CMK (cell line): ENCODE measurements at places on chromosomes 7 and 10.

- DNase-seq, result no peak
Observed at GRCh38 chr10:78992333-78992732, 76.4 kb upstream of the ZMIZ1 start.

DNA sequence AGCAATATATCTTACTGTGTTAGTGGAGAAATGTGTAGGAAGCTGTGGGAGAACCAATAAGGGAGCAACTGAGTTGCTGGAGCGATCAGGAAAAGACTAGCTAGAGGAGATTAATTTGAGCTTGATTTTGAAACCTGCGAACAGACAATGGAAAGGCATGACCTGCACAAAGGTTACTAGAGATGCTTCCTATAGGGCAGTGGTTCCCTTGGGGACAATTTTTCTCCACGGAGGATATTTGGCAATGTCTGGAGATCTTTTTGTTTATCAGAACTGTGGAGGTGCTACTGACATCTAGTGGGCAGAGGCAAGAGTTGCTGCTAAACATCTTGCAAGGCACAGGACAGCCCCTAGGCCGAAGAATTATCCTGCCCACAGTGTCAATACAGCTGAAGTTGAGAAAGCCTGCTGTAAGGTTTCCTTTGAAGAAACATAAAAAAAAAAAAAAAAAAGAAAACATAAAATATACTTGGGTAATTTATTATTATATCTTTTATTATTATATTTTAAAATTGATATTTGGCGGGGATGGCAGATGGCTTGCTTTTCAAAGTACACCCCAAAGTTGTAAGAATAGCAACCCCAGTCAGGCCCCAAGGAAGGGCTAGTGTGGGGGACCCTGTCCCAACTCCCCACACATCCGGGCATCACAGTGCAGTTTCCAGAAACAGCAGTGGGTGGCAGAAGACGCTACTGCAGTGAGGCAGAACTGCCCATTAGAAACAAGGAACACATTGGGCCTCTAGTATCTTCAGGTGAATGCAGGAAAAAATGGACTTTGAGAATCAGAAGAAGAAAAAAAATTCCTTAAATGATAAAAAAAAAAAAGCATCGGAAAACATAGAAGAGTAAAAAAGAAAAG is 481.6 kb downstream of the SH2D4B start:
- DNase-seq, result peak; percentile 26

GRCh38 chr7:65971021-65971420 is 11.0 kb downstream of the GUSB start:
- no peak for DNase-seq

- DNase-seq, result no peak
Observed at GRCh38 chr7:38992203-38992602, 14.5 kb downstream of the POU6F2 start.

- peak; percentile 61 for DNase-seq
Observed at GRCh38 chr10:69092959-69093850, 5.3 kb downstream of the SRGN start.

GRCh38 chr10:51706225-51706624 is 6.8 kb upstream of the CSTF2T start:
- no peak for DNase-seq

DNA sequence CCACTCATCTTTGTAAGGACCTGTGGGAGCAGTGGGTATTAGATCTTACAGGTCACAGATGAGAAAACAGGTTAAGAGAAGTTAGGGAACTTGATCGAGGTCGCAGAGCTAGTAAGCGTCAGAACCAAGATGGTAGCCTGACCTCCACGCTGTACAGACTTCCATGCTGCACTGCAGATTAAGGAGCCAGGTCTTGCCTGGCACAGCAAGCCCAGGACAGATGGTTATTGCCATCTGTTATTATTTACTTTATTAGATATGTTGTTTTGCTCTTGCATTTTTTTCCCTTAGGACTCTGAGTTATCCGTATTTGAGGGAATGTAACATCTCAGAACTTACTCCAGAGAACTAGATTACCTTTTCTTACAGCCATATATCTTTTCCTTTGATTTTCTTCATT is 147.2 kb downstream of the NSUN6 start:
- no peak for DNase-seq

DNA sequence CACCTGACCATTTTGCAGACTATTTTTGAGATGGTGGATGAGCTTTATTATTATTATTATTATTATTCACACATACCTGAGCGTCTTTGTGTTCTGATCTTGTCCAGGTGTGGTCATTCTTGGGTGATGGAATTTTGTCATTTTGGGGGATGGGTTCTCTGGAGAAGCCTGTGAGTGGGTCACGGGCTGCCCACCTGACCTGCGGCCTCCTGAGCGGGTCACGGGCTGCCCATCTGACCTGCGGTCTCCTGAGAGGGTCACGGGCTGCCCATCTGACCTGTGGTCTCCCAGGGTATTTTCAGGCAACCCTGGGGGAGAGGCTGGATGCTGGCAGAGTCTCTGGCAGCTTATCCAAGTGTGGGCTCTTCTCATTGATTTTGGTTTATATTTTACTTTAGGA is 7.3 kb downstream of the SCART1 start:
- DNase-seq, result no peak

GRCh38 chr7:18444826-18445225 is 50.7 kb upstream of the HDAC9 start:
- no peak for DNase-seq

DNA sequence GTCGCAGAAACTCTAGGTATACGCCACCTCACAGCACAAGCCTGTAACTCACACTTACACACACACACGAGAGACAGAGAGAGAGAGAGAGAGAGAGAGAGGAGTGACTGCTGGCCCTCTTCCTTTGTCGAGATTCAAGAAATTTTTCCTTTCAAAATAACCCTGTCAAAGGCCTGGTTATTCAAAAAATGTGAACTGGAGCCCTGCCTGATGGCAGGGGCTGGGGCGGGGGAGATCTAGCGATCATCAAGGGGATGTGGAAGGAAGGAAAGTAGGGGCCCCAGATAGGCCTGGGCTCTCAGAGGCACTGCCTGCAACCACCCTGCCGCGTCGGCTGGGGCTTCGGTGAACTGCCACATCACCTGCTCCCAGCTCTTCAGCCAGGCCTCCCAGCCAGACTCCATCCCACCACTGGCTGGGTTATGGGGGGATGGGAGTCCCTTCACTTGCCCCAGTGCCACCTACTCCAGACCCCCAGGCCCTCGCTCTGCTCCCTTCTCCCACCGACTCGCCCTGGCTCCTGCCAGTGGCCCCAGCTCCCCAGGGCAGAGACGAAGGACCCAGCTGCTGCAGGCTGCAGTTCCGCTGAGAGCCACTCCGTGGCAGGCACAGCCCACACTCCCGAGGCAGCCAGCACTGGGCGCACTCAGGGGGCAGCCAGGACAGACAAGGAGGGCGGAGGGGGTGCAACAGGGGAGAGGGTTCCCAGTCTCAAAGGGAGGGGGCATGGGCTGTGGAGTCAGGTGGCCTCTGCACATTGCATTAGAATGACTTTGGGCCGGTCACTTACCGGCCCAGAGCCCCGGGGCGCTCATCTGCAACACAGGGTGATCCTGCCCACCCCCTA is 15.3 kb downstream of the KCNH2 start:
- no peak for DNase-seq

- DNase-seq, result no peak
Observed at GRCh38 chr10:86403183-86403797, 36.7 kb upstream of the GRID1 start.

GRCh38 chr10:22635650-22636049 is 78.7 kb downstream of the PIP4K2A start:
- DNase-seq, result no peak

DNA sequence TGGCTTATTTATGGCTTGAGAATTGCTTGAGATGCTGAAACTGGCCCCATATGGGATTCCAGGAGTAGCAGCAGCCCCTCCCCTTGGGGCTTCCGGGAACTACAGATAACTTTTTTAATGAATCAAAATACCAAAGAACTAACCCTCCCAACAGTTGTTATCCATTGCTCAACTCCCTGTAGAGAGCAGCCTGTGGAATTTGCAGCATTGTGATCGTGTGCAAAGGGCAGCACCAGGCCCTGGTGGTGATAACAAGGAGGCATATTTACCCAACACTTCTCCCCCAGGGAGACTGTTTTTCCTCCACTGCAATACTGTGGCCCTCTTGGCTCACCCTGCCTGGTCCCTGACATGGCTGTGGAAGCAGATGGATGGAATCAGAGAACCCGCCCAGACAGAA is 196.2 kb downstream of the PLXNA4 start:
- DNase-seq, result no peak

DNA sequence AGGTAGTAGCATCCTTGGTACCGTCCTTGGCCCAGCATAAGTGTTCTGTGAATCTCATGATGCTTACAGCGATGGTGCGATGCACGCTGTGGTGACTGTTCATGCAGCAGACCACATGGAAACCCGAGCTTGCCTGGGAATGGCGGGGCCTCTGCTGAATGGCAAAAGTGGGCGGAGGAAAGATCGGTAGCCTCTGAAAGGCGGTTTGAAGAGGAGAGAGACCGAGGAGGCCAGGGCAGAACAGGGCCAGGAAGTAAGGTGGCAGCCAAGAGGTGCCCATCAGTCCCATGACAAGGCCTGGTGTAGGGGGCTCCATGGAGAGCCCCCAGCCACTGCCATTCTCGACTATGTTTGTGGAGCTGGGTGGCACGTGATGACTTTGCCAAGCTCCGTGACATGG is 33.2 kb upstream of the CNPY1 start:
- no peak for DNase-seq

- no peak for DNase-seq
Observed at GRCh38 chr10:48309711-48310226, 3.3 kb downstream of the MAPK8 start.

DNA sequence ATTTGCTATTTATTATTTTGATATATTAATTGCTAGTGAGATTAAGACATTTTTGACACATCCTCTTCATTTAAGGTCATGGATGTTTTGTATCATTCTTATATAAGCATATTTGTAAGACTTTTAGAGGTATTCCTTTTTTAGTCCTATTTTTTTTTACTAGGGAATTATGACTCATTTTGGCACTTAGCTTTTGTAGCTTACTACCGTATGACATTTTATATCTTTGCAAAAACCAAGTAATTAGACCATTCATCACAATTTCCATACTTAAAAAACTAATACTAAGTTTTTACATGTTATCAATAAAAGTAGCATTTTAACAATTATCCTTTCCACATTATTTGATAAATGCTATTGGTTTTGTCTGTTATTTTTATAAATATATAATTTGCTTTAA is 41.6 kb downstream of the BMPR1A start:
- no peak for DNase-seq

- DNase-seq, result no peak
Observed at GRCh38 chr7:39069896-39070881, 92.5 kb downstream of the POU6F2 start.

GRCh38 chr10:98260350-98260749 is 7.6 kb downstream of the LOXL4 start:
- no peak for DNase-seq

GRCh38 chr7:55441002-55441401 is 75.9 kb downstream of the LANCL2 start:
- DNase-seq, result no peak

- DNase-seq, result no peak
Observed at GRCh38 chr10:124063750-124064603, 29.4 kb downstream of the CHST15 start.

- DNase-seq, result no peak
Observed at GRCh38 chr7:24820730-24821044, 63.4 kb upstream of the GSDME start.

DNA sequence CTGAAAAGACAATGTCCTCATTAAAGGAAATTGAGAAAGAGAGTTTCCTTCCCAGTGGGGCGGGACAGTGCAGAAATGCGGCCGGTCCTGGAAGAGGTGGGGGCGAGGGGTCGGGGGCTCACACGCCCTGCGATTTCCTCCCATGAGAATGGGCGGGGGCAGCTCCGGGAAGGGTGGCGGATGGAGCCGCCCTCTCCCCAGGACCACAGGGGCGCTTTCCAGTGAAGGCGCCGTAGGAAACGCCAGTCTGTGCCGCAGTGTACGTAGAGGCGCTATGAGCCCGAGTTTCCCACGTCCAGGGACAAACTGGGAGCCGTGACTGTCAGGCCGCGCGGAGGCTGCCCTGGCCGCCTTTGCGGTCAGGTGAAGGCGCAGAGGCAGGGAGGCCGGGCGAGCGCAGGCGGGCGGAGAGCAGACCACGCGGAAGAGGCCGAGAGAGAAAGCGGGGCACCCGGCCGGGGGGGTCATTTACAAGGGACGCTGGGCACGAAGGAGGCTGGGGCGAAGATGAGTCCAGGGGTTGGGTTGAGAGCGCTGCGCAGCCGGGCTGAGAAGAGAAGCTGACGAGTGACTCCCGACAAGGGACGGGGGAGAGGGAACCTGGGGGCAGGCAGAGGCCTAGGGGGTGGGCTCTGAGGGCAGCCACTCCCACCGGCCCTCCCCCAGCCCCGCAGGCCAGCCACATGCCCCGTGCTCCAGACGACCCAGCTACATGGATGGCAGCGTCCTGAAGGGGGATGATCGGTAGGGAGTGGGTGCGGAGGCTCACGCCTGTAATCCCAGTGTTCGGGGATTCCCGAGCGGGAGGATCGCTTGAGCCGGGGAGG is 45.0 kb downstream of the ALOX5 start:
- DNase-seq, result peak; percentile 89

DNA sequence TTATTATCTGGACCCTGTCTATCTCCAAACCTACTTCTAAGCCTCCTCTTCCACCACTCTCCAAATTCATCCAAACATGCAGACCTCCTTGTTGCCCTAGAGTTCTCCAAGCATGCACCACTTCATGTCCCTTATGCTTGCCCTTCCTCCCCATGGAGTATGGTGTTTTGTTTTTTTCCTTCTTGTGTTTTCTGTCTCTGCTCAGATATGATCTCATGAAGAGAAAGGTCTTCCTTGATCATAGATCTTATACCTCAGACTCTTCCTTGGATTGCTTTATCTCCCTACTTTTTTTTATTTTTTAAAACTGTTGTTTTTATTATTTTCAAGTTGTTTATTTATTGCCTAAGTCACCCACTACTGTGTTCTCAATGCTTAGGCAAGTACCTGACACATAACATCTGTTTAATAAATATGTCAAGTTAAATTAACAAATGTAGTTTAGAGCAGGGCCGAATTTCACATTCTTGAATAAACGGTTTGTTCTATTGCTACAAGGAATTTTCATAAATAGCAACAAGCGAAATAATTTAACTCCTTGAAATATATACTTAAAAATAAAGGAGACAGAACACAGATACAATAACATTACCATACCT is 84.5 kb downstream of the HGF start:
- DNase-seq, result no peak

DNA sequence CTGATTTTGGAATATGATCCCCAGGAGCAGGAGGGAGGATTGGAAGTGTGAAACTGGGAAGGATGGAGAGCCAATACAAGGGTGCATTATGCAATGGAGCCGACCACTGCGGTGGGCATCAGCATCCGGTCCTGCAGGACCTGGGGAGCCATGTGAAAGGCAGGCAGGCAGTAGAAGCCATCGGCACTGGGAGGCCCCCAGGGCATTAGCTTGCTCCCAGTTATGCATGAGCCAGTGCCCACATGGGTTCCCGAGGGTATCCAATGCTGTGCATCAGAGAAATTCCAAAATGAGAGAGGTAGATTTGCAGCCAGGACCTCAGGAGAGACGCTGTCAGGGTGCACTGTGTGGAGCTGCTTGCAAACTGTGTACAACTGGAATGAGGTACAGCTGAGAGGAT is 8.7 kb upstream of the KCP start:
- no peak for DNase-seq
